Stimulated activated CD4-positive, alpha-beta T cell treated with anti-CD3 and anti-CD28 coated beads, Interleukin-15, amount 100 ng/mL, for 1 hour (primary cell): ENCODE measurements at places on chromosomes 16 and 17.

DNA sequence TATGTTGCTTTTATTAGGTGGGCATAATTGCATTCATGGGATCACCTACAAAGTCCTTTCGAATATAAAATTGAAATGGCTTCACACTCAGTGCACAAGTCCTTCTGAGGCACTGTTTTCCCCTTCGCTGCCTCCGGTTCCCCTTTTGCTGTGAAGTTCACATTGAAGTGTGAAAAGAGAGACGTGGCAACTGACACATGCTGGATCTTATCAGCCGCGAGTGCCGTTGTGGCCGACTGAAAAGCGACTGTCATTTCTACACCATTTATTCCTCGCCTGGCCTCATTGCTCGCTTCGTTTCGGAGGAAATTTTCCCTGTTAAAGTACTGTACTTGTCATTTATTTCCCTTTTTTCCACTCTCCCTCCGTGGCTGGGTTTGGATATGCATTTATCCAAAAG lies 423.5 kb downstream of the MAF start:
- DNase-seq: no peak

GRCh38 chr16:55406651-55407050 lies 72.3 kb upstream of the MMP2 start:
- no peak for DNase-seq

GRCh38 chr16:55125818-55126385 lies 195.2 kb downstream of the IRX5 start:
- no peak for DNase-seq

GRCh38 chr16:67163164-67163998 lies 1.2 kb upstream of the HSF4 start:
- no peak for DNase-seq
